ENCODE measurements at places on chromosomes 1 and 21.

- H3K27ac ChIP-seq = no peak overlapping the region
- no peaks in the 10 kb centered on the region for H3K27me3 ChIP-seq
- no peaks in the 10 kb centered on the region for H3K4me1 ChIP-seq
- DNase-seq = no peak
- peaks cover 3% of the 10 kb centered on the region for H3K36me3 ChIP-seq
Observed at GRCh38 chr1:204263254-204263910, 49.6 kb upstream of the GOLT1A start.

DNA sequence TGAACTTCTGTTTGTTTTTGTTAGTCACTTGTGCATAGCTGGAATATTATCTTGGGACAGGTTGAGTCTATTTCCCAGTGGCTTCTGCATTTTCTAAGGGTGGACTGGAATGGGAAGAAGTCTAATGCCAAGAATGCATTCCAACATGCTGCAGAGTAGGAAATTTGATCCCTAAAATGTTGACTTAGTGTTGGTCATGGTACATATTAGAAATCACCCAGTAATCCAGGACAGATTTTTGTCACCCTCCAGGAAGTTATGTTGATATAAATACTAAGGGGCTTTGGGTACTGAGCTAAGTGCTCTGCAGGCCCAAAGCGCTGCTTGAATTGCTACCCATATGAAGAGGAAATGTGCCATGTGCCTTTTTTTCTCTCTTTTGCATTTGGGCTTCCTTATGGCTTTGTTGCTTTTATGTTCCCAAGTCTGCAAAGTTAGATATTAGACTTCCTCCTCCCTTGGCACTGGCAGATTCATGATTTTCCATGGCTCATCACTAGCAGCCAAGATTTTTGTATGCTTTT lies 10.0 kb downstream of the ARID1A start:
- no peak for DNase-seq
- peaks cover 10% of the 10 kb centered on the region for H3K36me3 ChIP-seq
- H3K4me3 ChIP-seq = no peak overlapping the region
- peaks cover 13% of the 10 kb centered on the region for H3K4me1 ChIP-seq
- no peak overlapping the region for H3K27ac ChIP-seq

DNA sequence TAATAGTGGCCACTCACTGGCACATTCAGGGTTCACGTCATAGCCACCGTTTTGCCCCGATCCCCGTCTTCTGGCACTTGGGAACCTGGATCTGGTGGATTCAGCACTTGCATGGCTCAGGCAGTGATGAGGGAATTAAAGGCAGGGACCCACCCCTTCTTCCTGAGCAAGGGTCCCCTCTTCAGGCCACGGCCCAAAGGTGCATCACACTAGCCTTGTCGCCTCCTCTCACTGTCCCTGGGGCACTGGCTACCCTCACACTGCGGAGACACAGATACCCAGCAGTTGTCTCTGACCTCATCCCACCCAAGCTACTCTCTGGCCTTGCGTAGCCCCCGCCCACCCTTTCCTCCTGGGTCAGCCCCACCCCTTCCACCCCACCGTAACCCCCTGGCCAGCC lies 19.9 kb upstream of the LDLRAP1 start:
- H3K27me3 ChIP-seq = no peaks in the 10 kb centered on the region
- DNase-seq = no peak
- no peak overlapping the region for H3K4me3 ChIP-seq
- H3K27ac ChIP-seq = no peak overlapping the region
- H3K36me3 ChIP-seq = no peaks in the 10 kb centered on the region

- no peak overlapping the region for H3K4me3 ChIP-seq
- no peaks in the 10 kb centered on the region for H3K27me3 ChIP-seq
- no peak overlapping the region for H3K27ac ChIP-seq
- peaks cover 3% of the 10 kb centered on the region for H3K4me1 ChIP-seq
- DNase-seq = no peak
Observed at GRCh38 chr1:1853593-1854257, 37.2 kb downstream of the GNB1 start.

GRCh38 chr1:231139125-231139649 lies 22.7 kb upstream of the TRIM67 start:
- no peak for DNase-seq
- no peak overlapping the region for H3K27ac ChIP-seq
- no peaks in the 10 kb centered on the region for H3K4me1 ChIP-seq
- no peaks in the 10 kb centered on the region for H3K27me3 ChIP-seq
- no peaks in the 10 kb centered on the region for H3K36me3 ChIP-seq

DNA sequence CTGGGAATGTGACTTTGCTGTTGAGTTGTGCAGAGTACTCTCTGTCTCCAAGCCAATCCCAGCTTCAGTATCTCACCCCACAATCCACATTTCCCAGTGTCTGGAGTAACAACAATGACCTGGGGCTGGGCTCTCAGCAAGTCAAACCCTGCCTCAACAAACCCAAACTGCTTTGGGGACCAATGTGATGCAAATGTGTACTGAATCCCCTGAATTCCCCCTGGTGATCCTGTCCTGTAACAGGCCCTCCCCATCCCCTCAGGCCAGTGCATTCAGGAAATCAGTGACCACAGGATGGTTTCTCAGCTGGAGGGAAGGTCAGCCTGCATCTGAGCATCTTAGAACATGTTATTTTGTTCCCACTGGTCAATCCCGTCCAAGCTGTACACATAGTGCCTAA lies 36.7 kb upstream of the HAO2 start:
- peak; percentile 86 for DNase-seq
- H3K4me3 ChIP-seq = peak overlapping the region; percentile 14
- H3K4me1 ChIP-seq = peaks cover 15% of the 10 kb centered on the region
- peaks cover 6% of the 10 kb centered on the region for H3K36me3 ChIP-seq
- no peaks in the 10 kb centered on the region for H3K27me3 ChIP-seq
- peak overlapping the region; percentile 77 for H3K27ac ChIP-seq

GRCh38 chr1:171754971-171755370 lies 13.1 kb upstream of the VAMP4 start:
- H3K4me3 ChIP-seq = no peak overlapping the region
- peaks cover 12% of the 10 kb centered on the region for H3K4me1 ChIP-seq
- peaks cover 10% of the 10 kb centered on the region for H3K36me3 ChIP-seq
- no peaks in the 10 kb centered on the region for H3K27me3 ChIP-seq

GRCh38 chr1:239570878-239571277 lies 184.5 kb downstream of the CHRM3 start:
- H3K4me3 ChIP-seq = no peak overlapping the region
- H3K4me1 ChIP-seq = no peaks in the 10 kb centered on the region
- no peaks in the 10 kb centered on the region for H3K36me3 ChIP-seq
- no peak for DNase-seq
- H3K27ac ChIP-seq = no peak overlapping the region

- no peak overlapping the region for H3K4me3 ChIP-seq
- H3K36me3 ChIP-seq = no peaks in the 10 kb centered on the region
- no peaks in the 10 kb centered on the region for H3K4me1 ChIP-seq
Observed at GRCh38 chr1:118993700-118994026, 5.5 kb upstream of the TBX15 start.

GRCh38 chr1:91031081-91031480 lies 9.2 kb upstream of the ZNF644 start:
- H3K36me3 ChIP-seq = no peaks in the 10 kb centered on the region
- no peaks in the 10 kb centered on the region for H3K4me1 ChIP-seq
- H3K27ac ChIP-seq = no peak overlapping the region
- no peaks in the 10 kb centered on the region for H3K27me3 ChIP-seq

- H3K4me1 ChIP-seq = no peaks in the 10 kb centered on the region
- no peaks in the 10 kb centered on the region for H3K27me3 ChIP-seq
- H3K4me3 ChIP-seq = peak overlapping the region; percentile 76
Observed at GRCh38 chr1:111621050-111621449, 1.5 kb downstream of the RAP1A start.

DNA sequence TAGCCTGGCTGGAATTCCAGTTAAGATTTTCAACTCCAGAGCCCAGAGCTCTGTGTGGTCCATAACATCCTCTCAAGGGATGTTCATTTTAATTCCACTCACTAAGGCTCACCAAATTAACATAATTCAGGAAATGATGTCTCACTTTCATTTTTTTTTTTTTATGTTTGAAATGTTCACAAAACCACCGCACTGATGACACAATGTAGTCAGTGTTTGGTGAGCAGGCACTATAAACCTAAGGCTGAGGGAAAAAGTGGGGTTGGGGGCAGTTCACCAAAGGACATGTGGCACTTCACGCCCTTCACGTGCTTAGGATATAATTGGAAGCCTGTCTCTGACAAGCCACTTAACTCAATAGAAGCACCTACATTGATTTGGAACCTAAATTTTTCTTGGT lies 177.3 kb upstream of the CAMK1G start:
- H3K4me1 ChIP-seq = peaks cover 7% of the 10 kb centered on the region
- DNase-seq = no peak
- no peaks in the 10 kb centered on the region for H3K36me3 ChIP-seq

DNA sequence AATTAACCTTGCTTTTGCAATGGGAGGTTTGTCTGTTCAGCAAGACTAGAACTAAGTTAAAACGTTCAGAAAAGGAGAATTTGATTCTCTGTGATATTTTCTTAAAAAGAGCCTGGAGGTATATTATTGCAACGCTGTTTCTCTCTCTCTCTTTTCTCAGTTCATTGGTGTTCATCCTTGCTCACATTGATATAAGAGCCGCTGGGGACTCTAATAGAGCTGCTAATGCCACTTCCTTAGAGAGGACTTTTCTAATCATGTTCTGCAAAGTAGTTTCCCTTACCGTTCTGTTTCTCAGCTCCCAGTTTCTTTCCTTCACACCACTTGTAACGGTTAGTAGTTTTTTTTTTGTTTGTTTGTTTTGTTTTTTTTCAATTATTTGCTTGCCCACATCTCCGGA lies 203.8 kb downstream of the RWDD3 start:
- H3K27ac ChIP-seq = no peak overlapping the region
- H3K4me3 ChIP-seq = no peak overlapping the region
- H3K36me3 ChIP-seq = no peaks in the 10 kb centered on the region
- peaks cover 7% of the 10 kb centered on the region for H3K4me1 ChIP-seq
- DNase-seq = no peak

DNA sequence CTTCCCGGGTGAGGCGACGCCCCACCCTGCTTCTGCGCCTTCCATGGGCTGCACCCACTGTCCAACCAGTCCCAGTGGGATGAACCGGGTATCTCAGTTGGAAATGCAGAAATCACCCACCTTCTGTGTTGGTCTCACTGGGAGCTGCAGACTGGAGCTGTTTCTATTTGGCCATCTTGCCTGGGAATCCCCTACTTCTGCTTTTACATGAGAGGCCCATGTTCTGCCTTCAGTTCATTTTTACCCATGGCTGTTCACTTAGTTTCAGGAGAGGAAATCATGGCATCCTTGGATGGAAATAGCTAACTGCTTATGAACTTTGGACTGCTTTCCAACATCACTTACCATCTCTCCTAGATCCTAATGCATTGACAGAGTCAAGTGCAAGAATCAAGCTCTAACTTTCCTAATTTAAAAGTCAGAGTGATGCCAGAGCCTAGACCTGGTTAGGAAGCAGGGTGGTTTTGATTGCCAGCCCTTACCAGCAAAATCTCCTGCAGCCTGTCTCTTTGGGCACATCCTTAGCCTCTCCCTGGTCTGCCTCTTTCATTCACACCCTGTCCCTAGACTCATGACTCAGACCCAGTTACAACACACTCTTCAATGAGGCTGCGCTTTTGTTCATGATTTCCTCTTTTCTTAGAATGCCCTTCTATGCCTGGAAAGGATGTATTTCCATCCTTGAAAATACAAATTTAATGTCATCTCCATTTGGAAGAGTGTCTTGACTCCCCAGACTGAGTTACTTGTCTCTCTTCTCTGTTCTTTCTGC lies 137.2 kb downstream of the KCTD3 start:
- no peaks in the 10 kb centered on the region for H3K4me1 ChIP-seq
- H3K27ac ChIP-seq = no peak overlapping the region
- no peaks in the 10 kb centered on the region for H3K27me3 ChIP-seq

DNA sequence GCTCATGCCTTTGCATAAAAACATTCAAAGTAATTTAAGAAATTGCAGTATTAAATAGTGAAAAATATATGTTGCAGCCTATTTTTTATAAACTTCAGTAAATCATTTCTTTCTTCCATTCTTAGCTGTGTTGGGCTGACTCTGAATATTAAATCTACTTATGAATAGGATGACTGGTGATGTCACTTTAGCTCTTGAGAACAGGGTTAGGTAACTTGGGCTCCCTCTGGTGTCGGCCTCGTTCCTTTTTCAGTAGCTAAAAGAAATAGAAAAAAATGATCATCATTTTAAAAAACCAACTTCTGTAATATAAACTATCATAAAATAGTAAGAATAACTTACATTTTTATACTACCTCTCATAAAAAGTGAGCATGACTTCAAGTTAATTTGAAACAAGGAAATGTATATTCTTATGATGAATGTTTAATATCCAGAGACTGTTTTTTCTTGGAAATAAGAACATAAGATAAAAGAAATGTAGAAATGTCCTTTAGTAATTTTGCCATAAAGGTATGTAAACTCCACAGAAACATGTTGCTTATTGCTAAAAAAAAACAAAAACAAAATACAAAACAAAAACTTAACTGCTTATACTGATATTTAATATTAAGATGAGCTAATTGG lies 26.8 kb upstream of the NCAM2 start:
- no peaks in the 10 kb centered on the region for H3K4me1 ChIP-seq
- no peaks in the 10 kb centered on the region for H3K36me3 ChIP-seq
- no peak overlapping the region for H3K27ac ChIP-seq
- H3K27me3 ChIP-seq = no peaks in the 10 kb centered on the region
- H3K4me3 ChIP-seq = no peak overlapping the region

- DNase-seq = no peak
- no peak overlapping the region for H3K4me3 ChIP-seq
- no peaks in the 10 kb centered on the region for H3K27me3 ChIP-seq
- H3K4me1 ChIP-seq = no peaks in the 10 kb centered on the region
- peaks cover 23% of the 10 kb centered on the region for H3K36me3 ChIP-seq
- H3K27ac ChIP-seq = no peak overlapping the region
Observed at GRCh38 chr1:166869318-166870099, 6.6 kb downstream of the TADA1 start.

- H3K27ac ChIP-seq = no peak overlapping the region
- no peak for DNase-seq
- peaks cover 4% of the 10 kb centered on the region for H3K27me3 ChIP-seq
Observed at GRCh38 chr1:68287241-68287640, 54.9 kb upstream of the WLS start.

DNA sequence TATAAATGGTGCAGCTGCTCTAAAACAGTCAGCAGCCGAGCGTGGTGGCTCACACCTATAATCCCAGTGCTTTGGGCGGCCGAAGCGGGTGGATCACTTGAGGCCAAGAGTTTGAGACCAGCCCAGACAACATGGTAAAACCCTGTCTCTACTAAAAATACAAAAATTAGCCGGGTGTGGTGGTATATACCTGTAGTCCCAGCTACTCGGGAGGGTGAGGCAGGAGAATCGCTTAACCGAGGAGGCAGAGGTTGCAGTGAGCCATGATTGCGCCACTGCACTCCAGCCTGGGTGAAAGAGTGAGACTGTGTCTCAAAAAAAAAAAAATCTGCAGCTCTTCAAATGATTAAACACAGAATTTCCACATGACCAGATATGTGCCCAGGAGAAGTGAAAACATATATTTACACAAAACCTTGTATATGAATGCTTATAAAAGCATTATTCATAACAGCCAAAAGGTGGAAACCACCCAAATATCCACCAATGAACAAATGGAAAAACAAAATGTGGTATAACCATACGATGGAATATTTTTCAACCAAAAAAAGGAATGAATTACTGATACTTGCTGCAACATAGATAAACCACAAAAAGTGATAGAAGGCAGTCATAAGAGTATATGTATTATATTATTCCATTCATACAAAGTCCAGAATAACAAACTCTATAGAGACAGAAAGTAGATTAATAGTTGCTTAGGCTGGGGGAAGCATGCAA lies 14.1 kb downstream of the EPS15 start:
- no peaks in the 10 kb centered on the region for H3K27me3 ChIP-seq
- H3K36me3 ChIP-seq = peaks cover under 1% of the 10 kb centered on the region
- H3K4me3 ChIP-seq = no peak overlapping the region

Data from H9 (cell line).